ENCODE measurements at places on chromosomes 5 and 9.

- no peak for DNase-seq
Observed at GRCh38 chr9:104028827-104029226, 65.3 kb upstream of the SMC2 start.

- DNase-seq, result no peak
Observed at GRCh38 chr5:172102913-172103626, 85.0 kb downstream of the STK10 start.

GRCh38 chr5:39176759-39177630 is 42.4 kb downstream of the FYB1 start:
- peak; percentile 39 for DNase-seq

DNA sequence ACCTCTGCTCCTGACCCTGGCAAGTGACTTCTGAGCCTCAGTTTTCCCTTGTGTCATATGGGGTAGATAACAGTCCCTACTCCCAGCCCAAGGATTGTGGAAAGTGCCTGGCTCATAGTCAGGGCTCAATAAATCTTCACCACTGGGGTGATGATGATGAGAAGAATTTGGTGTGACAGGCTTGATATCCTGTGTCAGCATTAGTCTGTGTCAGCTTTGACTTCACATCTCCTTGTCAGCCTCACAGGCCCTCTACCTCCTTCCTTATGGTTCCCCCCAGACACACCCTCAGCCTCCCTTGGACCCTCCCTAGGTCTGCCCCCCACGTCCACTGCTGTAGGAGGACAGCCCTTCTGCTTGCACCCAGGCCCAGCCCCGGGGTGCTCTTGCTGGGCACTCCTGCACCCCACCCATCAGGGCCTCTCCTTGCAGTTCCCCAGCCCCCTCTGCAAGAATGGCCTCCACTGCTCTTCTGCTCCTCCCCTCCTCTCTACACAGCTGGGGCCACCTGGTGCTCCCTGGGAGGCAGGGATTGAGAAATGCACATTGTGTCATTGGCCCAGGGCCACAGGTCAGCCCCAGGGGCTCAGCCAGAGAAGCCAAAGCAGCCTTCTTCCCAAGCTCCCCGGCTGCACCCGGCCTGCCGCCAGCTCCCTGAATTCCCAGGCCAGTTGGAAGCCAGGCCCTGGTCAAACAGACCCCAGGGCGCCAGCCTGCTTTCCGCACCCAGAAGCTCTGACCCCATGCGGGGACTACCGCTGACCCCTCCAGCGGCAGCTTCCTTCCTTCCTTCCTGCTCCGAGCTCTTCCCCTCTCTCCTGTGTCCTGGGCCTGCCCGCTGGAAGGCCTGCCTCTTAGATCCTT is 7.7 kb downstream of the FGFR4 start:
- DNase-seq, result no peak

DNA sequence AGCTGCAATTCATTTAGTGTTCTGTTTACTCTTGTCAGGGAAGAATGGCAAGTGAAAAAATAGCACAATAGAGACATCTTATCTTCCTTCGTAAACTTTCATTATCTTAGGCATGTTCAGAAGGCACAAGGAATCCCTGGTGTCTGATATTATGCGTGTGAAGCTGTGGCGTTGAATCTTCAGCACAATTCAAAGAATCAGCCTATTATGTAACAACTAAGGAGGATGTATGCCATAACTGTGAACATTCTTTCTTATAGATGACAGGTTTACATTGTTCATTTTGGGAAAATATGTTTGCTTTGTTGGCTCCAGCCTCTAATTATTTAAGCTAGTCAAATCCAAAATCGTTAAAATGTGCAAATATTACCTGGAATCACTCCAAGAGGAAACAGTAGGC is 446.1 kb downstream of the ANXA1 start:
- no peak for DNase-seq

- no peak for DNase-seq
Observed at GRCh38 chr9:28332648-28333047, 759.4 kb upstream of the C9orf72 start.

DNA sequence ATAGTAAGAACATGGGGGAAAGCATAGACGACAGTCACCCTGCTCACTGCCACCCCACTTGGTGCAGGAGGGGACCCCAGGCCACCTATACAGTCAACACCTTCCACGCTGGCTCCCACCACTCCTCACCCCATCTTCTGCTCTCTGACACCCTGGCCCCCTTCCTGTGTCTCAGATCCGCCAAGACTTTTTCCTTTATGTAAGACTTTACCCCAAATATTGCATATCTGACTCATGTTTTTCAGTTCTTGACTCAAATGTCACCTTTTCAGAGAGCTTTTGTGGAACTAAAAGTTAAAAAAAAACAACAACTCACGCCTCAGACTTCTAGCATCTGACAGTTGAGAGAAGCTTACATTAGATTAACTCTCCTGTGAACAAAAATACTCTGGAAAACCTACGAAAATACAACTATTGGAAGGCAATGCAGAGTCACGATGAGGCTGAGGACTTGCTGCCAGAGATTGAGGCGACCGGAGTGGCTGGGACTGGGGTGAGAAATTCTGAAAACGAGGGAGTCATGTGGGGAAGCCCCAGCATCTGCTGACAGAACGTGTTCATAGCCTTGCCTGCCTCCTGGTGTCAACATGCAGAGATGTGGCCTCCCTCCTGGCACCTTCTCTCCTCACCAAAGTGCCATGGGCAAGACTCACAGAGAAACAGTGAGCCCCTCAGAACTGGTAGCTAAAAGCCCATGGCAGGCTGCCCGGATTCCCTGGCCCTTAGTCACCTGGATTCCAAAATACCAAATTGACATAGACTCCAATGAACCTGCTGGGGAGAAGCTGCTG is 22.4 kb upstream of the FCN2 start:
- no peak for DNase-seq

Data from effector CD4-positive, alpha-beta T cell (primary cell).